Glutamatergic neuron (in vitro differentiated cells): ENCODE measurements at places on chromosomes 3 and 15. TPM values are rescaled to one million over a fixed set of nuclear protein-coding genes. Genes with fewer than 3 reads are reported as not detected.

DNA sequence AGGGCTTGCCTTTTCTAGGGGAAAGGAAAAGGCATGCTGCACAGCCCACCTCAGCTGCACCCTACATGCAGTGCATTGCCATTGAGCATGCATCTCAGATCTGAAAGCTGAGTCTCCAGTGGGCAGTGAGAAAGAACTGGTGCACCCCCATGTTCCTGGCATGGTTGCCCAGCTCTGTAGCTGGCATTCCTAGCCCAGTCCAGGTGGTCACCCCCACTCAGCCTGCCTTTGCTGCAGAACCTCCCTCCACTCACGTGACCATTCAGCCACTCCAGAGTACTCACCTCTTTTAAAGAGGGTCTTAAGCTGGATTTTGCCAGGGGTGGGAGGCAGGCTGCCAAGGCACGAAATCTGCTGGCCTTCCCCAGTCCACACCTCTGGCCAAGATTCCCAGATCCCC is 208.6 kb upstream of the TOPAZ1 start:
- no peak overlapping the region for H3K27ac ChIP-seq
- H3K4me1 ChIP-seq = no peaks in the 10 kb centered on the region

GRCh38 chr3:53813229-53813628 is 33.0 kb downstream of the CHDH start:
- DNase-seq = no peak
- H3K4me1 ChIP-seq = peaks cover 3% of the 10 kb centered on the region
- peaks cover 3% of the 10 kb centered on the region for H3K27me3 ChIP-seq
- no peak overlapping the region for H3K27ac ChIP-seq
- H3K36me3 ChIP-seq = no peaks in the 10 kb centered on the region

GRCh38 chr3:27939940-27940339 is 217.8 kb upstream of the EOMES start:
- peaks cover 2% of the 10 kb centered on the region for H3K4me1 ChIP-seq
- H3K27me3 ChIP-seq = no peaks in the 10 kb centered on the region
- H3K27ac ChIP-seq = no peak overlapping the region
- no peak for DNase-seq

DNA sequence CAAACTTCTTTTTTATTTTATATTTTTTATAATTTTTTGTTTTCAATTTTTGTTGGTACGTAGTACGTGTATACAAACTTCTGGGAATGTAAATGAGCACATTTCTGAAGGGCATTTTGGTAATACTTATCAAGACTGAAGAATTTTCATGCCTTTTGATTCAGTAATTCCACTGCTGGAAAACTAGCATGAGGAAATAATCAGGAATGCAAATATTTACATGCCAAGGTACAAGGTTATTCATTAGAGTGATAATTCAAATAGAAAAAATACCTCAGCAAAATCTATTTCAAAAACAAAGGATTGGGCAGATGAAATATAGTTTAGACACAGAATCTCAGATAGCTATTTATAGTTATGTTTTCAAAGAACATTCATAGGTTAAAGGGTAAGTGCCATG is 128.7 kb downstream of the DMXL2 start:
- no peak overlapping the region for H3K4me3 ChIP-seq
- no peaks in the 10 kb centered on the region for H3K27me3 ChIP-seq
- no peaks in the 10 kb centered on the region for H3K36me3 ChIP-seq
- H3K4me1 ChIP-seq = peaks cover 3% of the 10 kb centered on the region
- no peak for DNase-seq
- no peak overlapping the region for H3K27ac ChIP-seq

Gene SLC24A1
- 4.7 TPM for total RNA-seq

Gene CCDC39
- total RNA-seq = not detected

Gene GOLGA6A
- total RNA-seq = 0.83 TPM
